ENCODE measurements at places on chromosomes 1 and 21.

- no peak for DNase-seq
Measured at GRCh38 chr1:53629101-53629691, 109.8 kb downstream of the GLIS1 start.

DNA sequence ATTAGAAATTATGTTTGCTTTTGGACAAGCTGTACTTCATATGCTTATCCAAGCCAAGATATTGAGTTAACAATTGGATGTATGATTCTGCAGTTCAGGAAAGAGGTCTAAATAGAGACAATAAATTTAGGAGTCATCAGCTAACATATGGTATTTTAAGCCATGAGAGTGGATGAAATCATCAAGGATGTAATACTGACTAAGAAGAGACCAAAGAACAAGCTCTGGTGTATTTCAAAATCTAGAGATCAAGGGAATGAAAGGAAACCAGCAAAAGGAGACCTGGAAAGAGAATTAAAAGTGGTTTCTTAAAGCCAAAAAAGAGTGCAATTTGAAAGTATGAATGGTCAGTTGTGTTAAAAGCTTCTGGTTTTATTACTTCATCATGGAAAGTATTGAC, 183.6 kb upstream of the BEND5 start:
- DNase-seq = no peak

DNA sequence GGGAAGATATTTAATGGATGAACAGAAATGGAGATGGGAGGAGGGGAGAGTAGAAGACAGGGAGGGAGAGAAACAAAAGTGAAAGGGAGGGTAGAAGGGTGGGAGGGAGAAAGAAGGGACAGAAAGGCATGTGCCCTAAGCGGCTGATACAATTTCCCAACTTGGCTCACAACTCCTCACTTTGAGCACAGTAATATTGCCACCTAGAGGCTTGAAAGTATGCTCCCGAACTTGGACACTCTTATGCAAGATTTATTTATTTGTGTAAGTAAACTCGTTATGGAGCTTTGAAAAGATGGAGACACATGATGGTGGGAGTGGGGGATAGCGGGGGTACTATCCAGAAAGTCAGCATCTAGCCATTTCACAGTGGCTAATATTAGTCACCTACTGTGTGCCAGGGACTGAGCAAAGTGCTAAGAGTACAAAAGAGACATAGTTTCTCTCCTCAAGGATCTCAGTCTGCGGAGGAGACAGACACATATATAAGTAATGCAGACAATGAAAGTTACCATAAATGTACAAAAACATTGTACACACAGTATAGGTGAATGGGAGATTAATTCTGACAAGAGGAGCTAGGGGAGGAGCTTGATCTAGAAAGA, 189.7 kb downstream of the SEC16B start:
- peak; percentile 20 for DNase-seq

- DNase-seq = no peak
Measured at GRCh38 chr1:109335091-109335490, 28.3 kb upstream of the MYBPHL start.

- DNase-seq = no peak
Measured at GRCh38 chr1:228785366-228786330, 50.4 kb downstream of the RHOU start.

DNA sequence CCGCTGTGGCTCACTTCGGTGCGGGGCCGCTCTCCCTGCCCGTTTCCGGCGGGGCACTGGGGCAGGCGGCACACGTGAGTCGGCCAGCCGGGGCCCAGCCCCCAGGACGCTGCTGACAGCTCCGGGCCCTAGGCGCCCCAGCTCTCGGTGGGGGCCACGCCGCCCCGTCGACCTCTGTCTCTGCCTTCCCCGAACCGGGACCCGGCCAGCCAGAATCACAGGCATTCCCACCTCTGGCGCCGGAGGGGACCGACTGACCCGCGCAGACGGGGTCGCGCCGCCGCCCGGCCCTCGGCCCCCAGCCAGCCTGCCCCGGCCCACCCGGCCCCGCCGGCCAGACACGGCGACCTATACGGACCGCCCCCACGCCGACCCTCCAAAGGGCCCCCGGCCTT, 755 bp downstream of the SCMH1 start:
- peak; percentile 66 for DNase-seq

- DNase-seq = no peak
Measured at GRCh38 chr1:192602757-192603156, 27.2 kb downstream of the RGS1 start.

GRCh38 chr21:34670220-34670961, 1.6 kb downstream of the CLIC6 start:
- DNase-seq = peak; percentile 45

DNA sequence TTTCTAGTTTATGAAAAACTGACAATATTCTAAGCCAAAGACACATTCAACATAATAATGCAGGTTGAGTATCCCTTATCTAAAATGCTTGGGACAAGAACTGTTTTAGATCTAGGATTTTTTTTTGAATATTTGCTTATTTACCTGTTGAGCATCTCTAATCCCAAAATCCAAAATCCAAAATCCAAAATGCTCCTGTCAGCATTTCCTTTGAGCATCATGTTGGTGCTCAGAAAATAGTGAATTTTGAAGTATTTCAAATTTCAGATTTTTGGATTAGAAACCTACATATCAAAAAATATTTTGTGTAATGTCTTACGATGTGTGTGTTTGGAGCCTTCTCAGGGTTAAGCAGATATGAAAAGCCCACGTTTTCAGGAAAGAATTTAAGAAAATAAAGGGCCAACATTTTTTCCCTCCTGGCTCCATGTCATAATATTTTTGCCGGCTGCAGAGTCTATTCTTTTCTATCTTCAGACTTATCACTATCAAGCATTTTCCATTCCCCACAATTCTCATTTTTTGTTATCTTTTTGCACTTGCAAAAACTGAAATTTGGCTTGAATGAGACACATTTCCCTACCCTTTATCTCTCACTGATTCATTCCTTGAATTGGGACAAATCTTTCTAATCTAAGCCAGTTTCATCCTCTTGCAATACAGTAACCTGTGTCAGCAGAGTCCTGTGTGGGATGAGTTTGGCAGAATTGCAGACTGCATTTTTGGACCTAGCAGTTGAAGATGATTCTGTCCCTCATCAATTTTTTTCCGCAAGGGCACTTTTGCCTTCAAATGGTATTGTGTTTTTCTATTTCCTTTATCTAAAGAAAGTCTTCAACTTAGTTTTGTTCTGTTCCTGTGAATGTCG, 233.9 kb downstream of the DISC1 start:
- DNase-seq = no peak

- DNase-seq = no peak
Measured at GRCh38 chr1:206127336-206127735, 10.1 kb upstream of the AVPR1B start.

DNA sequence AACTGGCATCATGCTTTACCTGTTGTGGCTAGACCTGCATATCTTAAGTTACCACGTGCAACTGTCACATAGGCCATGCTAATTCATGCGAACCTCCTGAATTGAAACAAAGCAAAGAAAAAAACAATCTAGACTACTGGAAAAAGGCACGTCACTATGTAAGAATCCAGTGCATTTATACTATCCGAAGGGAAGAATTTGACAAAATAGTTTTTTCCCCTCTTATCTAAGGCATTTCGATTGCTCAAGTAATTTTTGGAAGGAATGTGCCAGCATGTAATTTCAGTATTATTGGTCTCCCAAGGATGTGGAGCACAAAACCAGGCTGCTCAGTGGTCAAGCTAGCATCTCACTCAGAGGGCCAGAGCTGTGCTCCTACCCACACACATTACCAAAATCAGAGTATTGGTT, 31.5 kb upstream of the C1orf198 start:
- DNase-seq = no peak

DNA sequence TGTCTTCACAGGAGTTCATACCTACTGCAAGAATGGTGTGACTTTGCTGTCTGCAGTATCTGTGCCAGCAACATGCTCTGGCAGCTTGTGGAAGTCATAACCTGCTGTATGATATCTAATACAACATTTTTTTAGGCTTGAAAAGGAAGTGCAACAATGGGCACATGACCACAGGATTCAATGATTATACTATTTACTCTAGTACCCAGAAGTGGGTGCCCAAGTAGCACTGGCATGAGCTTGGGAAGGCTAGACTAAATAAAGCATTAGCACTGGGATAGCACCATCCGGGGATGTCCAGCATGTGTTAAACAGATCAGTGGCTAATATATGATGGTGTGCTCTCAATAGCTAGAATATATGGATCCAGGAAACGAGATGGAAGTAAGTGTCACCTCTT, 98.6 kb upstream of the PDE4B start:
- DNase-seq = no peak

DNA sequence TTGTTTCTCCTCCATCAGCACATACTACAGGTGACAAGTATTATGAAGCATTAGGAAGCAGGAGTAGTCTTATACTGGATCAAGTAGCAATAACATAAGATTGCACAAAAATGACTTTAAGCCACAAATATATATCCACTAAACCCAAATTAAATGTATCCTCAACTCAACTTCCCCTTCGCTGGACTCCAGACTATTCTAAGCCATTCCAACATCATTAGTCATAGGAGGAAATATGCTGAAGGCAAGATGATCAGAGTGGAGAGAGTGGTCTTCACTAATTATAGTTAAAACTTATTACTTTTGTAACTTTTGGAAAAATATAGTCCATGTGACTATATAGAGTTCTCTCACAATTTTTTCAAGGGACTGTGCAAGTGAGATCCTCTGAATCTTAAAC, 390.7 kb upstream of the ZP4 start:
- no peak for DNase-seq

DNA sequence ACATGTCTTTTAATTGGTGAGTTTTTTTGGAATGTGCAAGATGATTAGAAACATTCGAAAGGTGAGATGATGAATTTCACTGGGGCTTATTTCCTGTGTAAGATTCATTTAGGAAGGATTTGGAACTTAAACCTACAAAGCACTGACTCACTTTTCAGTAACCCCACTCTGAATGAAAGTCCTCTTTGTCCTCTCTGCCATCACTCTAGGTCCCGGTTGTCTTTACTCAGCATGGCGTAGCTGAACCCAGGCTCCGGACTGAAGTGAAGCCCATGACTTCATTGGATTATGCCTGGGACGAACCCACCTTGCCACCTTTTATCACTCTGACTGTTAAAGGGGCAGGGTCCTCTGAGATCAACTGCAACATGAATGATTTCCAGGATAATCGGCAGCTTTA, 139.4 kb downstream of the VPS13D start:
- no peak for DNase-seq

DNA sequence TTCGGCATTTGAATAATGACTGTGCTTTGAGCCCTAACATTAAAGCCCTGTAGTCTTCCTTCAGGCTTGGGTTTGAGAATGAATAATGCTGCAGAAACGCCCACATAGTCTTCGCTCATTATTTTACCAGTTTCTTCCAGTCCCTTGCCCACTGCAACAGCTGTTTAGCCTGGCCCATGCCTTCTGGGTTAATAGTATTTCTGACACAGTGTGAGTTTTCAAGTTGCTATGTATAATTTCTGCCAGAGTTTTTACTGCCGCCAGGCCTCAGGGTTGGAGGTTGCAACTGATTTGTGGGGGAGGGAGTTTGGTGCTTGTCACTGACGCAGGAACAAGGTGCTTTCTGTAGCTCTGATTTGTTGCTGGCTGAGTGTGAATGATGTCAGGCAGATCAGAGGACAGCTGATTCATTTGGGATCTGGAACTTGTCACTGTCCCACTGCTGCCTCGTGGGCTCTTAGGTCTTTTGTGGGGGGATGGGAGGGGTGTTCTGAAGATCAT, 109.8 kb downstream of the MAST2 start:
- no peak for DNase-seq

GRCh38 chr1:92973203-92973897, 12.1 kb upstream of the DIPK1A start:
- no peak for DNase-seq

GRCh38 chr1:33298623-33299277, 22.1 kb downstream of the A3GALT2 start:
- DNase-seq = peak; percentile 84

- DNase-seq = no peak
Measured at GRCh38 chr21:41396558-41397075, 29.4 kb upstream of the MX1 start.

DNA sequence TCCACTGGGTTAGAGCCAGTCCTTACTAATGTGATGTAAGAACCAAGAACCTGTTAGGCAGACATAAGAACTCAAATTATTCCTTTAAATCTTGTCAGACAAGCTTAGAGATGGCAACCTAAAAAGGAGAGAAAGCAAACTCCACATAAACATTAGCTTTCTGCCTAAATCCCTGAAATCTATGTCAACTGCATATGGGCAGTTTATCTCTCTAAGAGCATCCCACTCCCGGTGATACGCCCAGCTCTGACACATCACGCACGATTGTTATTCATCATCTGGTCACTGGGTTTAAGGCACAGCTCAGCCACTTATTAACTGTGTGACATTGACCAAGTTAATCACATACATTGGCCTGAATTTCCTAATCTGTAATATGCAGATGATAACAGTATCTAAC, 323.7 kb downstream of the HHIPL2 start:
- no peak for DNase-seq

- DNase-seq = no peak
Measured at GRCh38 chr21:29664615-29665014, 275.2 kb downstream of the GRIK1 start.

DNA sequence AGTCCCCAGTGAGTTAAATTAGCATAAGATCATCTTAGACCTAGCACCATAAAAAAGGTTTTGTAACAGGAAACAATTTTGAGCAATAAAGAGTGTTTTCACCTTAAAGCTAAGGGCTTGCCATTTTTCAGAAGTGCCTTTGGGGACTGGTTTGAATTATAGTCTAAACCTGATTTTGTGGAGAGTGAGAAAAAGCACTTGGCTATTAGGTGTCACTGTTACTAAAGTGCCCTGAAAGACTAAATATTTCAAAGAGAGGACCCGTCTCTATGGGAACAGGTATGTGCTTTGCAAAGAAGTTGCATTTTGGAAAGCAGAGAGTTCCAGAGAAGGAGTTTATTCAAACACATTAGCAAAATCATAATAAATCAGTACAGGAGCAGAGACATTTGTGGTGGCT, 9.1 kb downstream of the NTNG1 start:
- DNase-seq = no peak

DNA sequence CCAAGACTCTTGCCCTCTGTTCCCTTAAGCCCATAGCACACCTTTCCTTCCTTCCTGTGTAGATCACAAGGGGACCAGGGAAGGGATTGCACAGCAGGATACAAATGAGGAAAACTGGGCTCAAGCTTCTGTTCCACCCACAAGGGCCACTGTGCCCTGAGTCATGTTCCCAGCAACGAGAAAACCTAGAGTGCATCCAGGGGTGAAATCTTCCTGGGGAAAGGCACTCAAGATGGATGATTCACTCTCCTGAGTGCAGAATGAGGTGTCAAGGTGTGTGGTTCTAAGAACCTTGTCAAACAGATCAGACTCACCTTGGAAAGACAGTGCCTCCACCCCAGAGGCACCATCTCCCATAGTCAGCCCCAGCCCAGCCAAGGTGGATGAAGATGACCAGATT, 40.7 kb upstream of the EYA3 start:
- DNase-seq = no peak

- no peak for DNase-seq
Measured at GRCh38 chr1:97210307-97210706, 488.7 kb downstream of the PTBP2 start.

- DNase-seq = peak; percentile 37
Measured at GRCh38 chr1:203625628-203626019, 1.0 kb upstream of the ATP2B4 start.

Data from HuH-7 (cell line).